Mesenteric fat pad (tissue), 1 donor: ENCODE measurements at places on chromosomes 5 and 9. TPM values are rescaled to one million over a fixed set of nuclear protein-coding genes. Genes with fewer than 3 reads are reported as not detected.

Gene RASA1
- 23.5 TPM for total RNA-seq

Gene POLE3
- 26.4 TPM for total RNA-seq

Gene KYAT1
- total RNA-seq: 3.8 TPM

Gene TAF11L8
- not detected for total RNA-seq

Gene S100Z
- 0.90 TPM for total RNA-seq

Gene GPR21
- total RNA-seq: 2.0 TPM

GRCh38 chr5:2320611-2321010 is 430.9 kb downstream of the IRX2 start:
- no peak for DNase-seq

DNA sequence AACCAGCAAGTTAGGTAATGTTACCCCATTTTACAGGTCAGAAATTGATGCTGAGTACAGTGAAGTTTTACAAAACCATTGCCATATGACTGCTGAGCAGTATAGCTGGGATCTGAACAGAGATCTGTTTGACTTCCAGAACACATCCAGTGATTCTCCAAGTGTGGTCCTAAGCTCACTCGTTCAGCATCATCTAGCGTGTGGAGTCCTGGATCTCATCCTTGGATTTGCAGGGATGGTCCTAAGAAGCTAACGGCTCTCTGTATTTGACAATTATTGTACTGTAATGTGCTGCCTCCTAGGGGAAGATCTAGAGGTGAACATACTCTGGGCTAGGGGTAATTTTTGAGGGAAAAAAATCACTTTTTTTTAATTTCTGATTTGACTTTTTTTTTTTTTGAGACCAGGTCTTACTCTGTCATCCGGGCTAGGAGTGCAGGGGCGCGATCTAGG is 1.4 kb downstream of the SLC26A2 start:
- no peak for DNase-seq

DNA sequence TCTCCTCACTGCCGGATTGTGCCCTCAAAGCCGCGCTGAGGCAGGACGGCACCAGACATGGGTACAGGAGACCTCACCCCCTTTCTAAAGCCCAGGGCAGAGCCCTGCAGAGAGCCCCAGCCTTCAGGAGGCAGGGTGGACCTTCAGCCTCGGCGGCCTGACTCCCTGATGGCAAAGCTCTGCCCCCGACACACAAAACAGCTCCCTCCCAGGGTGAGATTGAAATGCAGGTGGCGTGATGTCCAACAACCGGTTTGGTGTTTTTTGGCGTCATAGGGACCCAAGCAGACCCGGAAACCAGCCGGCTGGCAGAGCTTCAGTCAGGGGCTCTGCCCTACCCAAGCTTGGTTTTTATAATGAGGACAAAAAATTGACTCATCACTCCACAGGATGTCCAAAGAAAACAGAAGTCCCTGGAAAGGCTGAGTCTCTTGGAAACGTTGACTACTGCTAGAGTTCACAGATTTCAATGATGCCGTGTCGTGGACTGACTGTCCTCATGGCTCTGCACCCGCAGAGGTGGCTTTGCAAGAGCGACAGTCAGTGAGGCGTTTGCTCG is 275.2 kb upstream of the IRX1 start:
- DNase-seq: no peak

GRCh38 chr5:134873987-134874830 is at the start of gene TXNDC15:
TXNDC15 (plus strand) TSS chr5:134874371; CDS start chr5:134874428, 57 bp downstream.
- DNase-seq: peak; percentile 97

- peak; percentile 90 for DNase-seq
Measured at GRCh38 chr5:115816226-115817081, at the start of gene CDO1. CDO1 (minus strand) TSS chr5:115816659; CDS start chr5:115816397, 262 bp downstream.

GRCh38 chr9:121881920-121882500 is 211.1 kb downstream of the TTLL11 start:
- peak; percentile 78 for DNase-seq

- DNase-seq: no peak
Measured at GRCh38 chr5:168530621-168531150, 1.6 kb downstream of the FBLL1 start.

DNA sequence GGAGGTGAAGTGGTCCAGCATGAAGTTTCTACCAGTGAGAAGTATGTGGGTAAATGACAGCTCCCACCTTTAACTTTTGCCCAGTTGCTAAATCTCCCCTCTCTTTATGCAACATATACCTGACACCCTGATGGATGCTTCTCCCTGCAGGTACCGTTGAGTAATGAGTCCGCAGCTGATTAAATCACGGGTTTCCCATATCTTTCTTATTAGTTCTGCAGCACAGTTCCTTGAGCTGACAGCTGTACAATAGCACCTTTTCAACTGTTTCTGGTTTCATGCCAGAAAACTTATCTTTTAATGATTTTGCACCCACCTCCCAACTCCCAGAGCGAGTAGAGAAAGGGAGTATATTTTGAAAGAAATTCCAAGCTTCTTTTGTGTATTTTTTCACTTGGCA is 161.0 kb upstream of the TUT7 start:
- DNase-seq: no peak

DNA sequence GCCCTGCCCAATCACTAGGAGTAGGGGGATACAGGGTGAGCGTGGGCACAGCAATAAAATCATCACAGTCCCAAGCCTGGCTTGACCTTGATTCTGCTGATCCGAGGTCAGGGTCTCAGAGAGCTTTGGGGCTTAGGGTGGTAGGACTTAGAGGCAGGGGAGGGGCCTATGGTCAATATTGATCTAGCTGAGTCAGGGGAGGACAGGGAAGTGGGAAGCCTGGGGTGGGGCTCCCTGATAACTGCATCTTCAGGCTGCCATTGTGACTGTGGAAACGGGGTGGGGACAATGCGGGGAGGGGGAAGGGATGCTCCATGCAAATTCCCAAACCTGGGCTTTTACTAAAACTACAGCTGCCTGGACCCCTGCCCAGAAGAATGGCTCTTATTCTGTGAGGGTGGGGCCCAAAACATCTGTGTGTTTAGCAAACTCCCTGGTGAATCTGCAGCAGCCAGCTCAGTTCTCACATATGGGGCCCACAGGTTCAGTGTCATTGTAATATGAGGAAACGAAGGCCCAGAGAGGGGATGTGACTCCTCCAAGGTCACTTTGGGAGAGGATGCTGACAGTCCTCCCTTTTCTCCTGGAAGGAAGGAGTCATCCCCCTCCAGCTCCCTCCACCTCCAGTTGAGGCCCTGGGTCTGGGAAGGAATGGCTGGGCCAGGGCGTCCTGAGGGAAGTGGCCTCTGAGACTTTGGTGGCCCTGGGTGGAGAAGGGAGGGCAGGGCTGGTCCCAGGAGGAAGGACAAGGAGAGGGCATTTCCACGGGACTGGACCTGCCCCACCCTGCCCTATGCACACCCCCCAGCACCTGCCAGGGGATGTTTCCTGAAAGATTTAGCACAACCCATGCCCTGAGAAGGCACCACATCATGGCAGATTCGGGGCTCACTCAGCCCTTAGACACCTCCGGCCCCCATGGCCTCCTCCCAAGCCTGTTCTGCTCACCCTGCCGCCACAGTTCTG is 26.4 kb downstream of the SLC6A7 start:
- no peak for DNase-seq

GRCh38 chr9:133876836-133877235 is 115.3 kb downstream of the VAV2 start:
- no peak for DNase-seq

DNA sequence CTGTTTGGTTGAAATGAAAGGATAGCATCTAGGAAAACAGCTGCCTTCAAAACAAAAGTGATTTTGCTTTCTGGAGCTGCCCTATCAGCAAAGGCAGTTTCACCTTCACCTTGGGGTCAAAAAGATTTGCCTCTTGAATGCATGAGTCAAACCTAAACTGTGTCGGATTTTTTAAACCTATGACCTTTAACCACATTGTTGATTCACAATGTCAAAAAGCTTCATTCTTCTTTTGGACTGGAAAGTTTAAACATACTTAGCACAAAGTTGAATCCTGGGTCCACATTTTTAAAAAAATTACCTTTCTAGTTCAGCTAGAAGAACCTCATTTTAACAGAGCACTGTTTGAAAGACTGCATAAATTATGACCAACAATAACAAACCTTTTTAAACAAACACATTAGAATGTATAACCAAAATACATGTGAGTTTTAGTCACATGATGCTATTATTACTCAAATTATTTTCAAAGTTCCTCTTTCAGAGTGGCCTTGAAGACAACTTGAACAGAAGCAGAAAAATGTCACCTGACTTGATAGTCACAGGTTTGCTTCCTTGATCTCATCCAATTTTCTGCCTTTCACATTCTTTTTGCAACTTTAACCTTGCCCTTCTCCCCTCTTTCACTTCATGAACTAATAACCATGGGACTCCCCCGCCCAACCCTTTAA is 109.7 kb upstream of the LHFPL2 start:
- no peak for DNase-seq

- DNase-seq: no peak
Measured at GRCh38 chr5:6948562-6948961, 235.3 kb downstream of the TENT4A start.

GRCh38 chr5:69007726-69008368 is 86.0 kb upstream of the SLC30A5 start:
- DNase-seq: no peak

DNA sequence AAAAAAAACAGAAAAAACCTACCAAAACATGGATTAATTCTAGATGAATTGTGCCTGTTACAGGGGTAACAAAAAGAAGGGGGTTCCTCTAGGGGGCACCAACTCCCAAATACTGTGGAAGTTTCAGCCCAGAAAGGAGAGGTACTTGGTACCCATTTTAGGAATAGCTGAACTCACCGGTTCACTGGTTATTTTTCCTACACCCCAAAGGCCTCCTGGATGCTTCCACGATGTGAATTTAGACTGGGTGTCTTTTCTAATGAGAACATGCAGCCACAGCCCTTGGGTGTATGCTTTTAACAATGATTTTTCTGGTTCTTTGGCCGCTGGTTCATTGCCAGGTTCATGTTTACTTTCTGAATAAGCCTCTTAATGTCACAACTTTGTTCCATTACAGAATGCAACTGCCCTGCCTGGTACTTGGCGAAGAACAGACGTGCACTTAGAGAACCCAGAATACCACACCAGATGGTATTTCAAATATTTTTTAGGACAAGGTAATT is 46.7 kb downstream of the GARNL3 start:
- DNase-seq: no peak

- DNase-seq: no peak
Measured at GRCh38 chr5:8394965-8395364, 526.0 kb downstream of the MTRR start.

DNA sequence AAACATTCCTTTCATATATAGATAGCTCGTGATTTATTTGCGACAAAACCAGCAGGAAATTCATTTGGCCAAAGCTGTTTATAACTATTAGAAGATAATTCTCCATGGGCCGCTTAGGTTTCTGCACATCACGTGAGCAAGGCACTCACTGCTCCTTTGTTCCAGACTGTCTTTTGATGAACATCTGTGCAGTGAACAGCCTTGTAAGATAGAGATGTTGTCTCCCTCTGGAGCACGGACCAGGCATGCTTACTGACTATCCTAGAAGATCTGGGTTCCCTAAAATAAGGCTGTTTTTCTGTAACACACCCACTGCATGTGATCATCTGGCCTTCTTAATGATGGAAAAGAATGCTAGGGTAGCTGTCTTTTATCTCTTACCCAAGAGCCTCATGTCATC is 30.9 kb downstream of the YIPF5 start:
- DNase-seq: no peak

DNA sequence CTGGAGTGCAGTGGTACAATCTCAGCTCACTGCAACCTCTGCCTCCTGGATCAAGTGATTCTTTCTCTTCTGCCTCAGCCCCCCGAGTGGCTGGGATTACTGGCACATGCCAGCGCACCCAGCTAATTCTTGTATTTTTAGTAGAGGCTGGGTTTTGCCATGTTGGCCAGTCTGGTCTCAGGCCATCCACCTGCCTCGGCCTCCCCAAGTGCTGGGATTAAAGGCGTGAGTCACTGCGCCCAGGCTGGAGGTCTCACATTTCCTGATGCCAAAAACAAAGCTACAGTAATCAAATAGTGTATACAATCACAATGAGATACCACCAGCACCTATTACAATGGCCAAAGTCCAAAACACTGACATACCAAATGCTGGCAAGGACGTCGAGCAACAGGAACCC is 51.1 kb downstream of the TTLL11 start:
- no peak for DNase-seq

DNA sequence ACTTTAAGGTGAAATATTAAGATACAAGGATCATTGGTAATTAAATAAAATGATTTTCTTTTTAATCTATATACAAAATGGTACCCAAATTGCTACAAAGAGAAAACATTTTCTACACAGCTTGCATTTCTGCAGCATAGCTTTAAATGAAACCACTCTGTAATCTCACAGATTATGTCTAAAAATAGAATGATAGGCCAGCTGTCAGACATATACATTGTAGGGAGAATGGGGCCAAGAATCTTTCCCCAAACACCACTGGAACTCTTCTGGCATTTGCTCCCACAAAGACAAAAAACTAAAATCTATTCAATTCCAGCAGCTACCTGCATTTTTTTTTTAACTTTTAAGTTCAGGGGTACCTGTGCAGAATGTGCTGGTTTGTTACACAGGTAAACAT is 124.1 kb upstream of the NR5A1 start:
- DNase-seq: no peak

DNA sequence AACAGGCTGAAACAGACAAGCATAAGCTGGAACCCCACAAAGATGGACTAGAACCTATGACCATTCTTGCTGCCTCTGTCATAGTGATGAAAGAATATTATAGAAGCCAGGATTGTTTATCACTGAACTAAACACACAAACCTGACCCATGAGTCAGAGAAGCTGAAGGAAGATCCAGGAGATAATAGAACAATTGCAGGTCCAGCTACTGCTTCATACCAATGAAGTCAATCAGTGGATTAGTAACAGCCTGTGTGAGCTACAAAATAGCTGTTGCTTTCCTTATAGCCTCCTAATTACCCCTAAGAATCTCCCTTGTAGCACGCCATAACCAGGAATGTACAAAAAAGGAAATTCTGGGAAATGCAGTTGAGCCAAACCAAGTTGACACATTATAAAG is 459.9 kb upstream of the ZNF462 start:
- DNase-seq: no peak
